ENCODE measurements at places on chromosomes 16 and 17.
A peak's percentile ranks its signal among the peaks of the same experiment; 100 is the strongest.

DNA sequence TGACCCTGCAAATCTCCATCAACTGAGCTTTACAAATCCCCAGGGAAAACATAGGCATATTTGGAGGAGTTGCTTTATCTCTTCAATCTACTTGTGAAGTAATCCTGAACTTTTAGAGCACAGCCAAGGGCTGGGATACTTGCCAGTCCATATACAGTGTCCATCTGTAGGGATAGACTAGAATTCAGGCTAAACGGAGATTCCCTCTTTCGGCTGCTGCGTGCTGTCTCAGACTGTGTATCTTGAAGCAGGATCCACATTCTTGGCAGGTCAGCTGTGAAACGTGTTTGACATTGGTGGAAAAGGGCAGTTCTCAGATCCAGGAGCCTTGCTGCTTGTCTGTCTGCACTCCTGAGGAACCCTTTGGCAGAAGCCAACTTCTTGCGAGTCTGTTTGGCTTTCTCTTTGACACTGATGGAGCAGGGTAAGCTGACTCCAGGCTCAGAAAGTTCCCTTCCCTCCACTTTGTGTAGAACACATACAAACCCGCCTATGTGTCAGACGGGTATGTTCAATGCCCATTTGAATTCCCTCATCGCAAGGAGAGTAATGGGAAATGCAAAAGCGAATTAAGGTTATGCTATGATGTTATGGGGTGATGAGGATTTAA, 221.8 kb downstream of the MAP2K4 start:
- DNase-seq = no peak

- no peak for DNase-seq
Measured at GRCh38 chr16:86432691-86433090, 77.6 kb upstream of the FOXF1 start.

DNA sequence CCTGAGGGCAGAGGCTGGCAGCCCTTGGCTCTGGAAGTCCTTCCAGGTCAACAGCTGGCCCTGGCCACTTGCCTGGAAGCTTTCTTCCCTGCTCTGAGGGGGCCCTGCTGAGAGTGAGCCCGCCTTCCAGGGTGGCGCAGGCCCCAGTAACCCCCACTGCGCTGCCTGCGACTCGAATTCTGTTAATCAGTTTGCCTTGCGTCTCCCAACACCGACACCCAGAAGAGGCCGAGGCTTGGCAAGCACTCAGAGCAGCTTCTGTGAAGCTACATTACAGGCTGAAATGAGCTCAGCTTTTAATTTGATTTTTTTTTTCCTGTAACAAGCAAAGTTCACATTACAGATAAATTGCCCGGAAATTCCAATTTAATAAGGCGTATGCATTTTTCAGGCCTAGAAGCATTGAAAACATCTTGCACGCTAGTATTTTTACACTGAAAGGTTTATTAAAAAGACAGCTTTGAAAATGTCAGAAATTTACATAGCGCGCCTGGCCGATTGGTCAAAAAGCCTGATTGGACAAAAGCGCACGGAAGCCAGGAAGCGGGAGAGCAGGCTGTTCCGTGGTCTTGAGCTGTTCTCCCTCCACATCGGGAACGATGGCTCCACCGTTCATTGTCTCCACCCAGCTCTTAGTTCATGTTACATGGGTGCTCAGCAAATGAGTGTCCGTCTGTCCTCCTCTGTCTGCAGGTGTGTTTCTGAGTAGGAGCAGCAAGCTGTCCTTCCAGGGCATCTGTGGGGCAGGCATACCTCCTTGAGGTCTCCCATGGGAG, 65.5 kb upstream of the HSBP1 start:
- no peak for DNase-seq

- no peak for DNase-seq
Measured at GRCh38 chr16:67780847-67781564, 25.4 kb downstream of the RANBP10 start.

- DNase-seq = peak; percentile 57
Measured at GRCh38 chr16:68995011-68995504, 110.4 kb upstream of the HAS3 start.

DNA sequence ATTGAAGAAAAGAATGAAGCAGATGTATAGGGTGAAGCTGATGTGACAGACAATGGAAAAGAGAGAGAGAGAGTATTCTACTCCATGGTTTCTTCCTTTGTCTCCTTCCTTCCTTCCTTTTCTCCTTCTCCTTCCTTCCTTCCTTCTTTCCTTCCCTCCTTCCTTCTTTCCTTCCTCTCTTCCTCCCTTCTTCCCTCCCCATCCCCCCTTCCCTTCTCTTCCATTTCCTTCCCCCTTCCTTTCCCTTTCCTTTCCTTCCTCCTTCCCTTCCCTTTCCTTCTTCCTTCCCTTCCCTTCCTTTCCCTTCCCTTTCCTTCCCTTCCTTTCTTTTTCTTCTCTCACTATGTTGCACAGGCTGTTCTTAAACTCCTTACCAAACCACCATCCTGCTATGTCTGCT, 55.7 kb upstream of the GPR139 start:
- no peak for DNase-seq

- no peak for DNase-seq
Measured at GRCh38 chr16:64061621-64062020, 1060.2 kb downstream of the CDH11 start.

GRCh38 chr16:50835358-50836060, 93.6 kb downstream of the CYLD start:
- no peak for DNase-seq

- DNase-seq = peak; percentile 3
Measured at GRCh38 chr16:72542102-72542501, 370.1 kb upstream of the PMFBP1 start.

- DNase-seq = no peak
Measured at GRCh38 chr17:66692421-66692690, 142.6 kb upstream of the CACNG5 start.

GRCh38 chr17:67052720-67053437, 8.5 kb downstream of the CACNG1 start:
- DNase-seq = no peak

- DNase-seq = no peak
Measured at GRCh38 chr16:59045501-59045900, 311.4 kb upstream of the GOT2 start.
